NCI-H2081 treated with DMSO at 0.1 percent for 48 hours (cell line): ENCODE measurements at places on chromosomes 16 and 17.

DNA sequence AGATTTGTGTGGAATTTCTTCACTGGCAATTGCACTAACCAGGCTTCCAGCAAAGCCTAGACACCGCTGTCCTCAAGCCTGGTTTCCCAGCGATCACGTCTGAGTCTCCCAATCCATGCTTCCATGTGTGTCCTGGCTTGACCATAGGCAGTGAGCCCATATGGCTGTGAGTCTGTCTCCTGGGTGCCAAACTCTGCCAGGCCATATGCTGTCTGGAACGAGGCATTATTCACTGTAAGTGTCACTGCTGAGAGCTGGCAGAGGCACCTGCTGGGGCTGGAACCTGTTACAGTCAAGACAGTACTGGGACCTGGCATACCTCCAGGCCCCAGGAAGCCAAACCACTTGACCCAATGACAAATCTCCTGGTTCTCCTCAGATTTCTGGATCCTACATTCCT, 60.4 kb downstream of the HS3ST2 start:
- DNase-seq = no peak

GRCh38 chr16:50553182-50553710, 5.0 kb downstream of the NKD1 start:
- no peak for DNase-seq

- no peak for DNase-seq
Measured at GRCh38 chr17:83193336-83194185, 114.2 kb downstream of the METRNL start.

DNA sequence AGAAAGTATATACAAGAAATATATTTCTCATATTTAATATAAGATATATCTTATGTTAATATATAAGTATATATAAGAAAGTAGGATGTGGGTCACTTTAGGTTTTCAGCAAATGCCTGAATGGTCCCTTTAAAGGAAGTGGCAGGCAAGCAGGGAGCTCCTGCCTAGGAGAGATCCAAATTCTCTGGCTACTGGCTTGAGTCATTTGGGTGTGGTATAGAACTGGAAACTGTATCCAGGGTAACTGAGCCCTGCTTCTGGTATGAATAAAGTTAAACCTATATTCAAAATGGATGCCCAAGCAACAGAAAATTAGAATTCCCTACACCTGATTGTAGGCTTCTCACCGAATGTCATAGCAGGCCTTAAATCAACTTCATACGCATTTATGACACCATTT, 144.4 kb downstream of the ZNF18 start:
- DNase-seq = no peak

- no peak for DNase-seq
Measured at GRCh38 chr16:90008708-90009145, 10.5 kb downstream of the DBNDD1 start.

DNA sequence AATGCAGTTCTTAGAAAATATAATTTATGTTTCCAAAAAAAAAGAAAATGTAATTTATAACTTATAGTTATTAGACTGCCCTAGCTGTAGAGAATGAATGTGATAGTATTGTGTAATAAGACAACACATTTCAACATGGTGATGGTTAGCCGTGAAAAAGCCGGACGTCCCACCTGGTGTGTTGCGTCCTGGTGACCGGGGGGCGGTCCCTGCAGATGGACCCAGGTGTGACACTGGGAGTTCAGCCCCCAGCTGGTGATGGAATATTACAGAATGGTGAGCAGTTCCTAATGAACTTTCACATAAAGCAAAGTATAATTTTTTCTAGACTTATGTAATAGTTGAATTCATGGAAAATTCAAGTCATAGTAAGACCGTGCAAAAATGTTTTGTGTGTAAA, 132.8 kb downstream of the LAT start:
- DNase-seq = no peak

- DNase-seq = no peak
Measured at GRCh38 chr16:88698646-88699045, 7.6 kb downstream of the RNF166 start.

DNA sequence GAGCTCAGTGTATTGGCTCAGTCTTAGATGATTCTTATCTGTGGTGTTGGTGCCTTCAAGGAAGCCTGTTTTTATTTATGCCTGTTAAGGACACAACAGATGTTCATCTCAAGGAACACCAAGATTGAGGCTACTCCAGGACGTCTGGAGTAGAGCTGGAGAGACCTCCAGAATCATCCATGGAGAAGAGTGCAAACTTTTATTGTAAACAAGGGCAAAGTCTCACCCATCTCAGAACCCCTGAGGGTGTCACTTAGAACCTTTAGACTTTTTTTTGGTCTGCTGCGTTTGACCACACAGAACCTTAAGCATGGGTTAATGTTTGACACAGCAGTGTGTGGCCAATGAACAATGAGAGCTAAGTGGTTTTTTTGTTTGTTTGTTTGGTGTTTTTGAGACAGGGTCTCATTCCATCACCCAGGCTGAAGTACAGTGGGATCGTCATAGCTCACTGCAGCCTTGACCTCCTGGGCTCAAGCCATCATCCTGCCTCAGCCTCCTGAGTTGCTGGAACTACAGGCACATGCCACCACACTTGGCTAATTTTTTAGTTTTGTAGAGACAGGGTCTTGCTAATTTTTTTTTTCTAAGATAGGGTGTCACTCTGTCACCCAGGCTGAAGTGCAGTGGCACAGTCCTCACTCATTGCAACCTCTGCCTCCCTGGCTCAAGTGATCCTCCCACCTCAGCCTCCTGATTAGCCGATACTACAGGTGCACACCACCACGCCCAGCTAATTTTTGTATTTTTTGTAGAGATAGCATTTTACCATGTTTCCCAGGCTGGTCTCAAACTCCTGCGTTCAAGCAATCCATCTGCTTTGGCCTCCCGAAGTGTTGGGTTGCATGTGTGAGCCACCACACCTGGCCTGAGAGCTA, 16.3 kb downstream of the SLC47A1 start:
- DNase-seq = no peak

DNA sequence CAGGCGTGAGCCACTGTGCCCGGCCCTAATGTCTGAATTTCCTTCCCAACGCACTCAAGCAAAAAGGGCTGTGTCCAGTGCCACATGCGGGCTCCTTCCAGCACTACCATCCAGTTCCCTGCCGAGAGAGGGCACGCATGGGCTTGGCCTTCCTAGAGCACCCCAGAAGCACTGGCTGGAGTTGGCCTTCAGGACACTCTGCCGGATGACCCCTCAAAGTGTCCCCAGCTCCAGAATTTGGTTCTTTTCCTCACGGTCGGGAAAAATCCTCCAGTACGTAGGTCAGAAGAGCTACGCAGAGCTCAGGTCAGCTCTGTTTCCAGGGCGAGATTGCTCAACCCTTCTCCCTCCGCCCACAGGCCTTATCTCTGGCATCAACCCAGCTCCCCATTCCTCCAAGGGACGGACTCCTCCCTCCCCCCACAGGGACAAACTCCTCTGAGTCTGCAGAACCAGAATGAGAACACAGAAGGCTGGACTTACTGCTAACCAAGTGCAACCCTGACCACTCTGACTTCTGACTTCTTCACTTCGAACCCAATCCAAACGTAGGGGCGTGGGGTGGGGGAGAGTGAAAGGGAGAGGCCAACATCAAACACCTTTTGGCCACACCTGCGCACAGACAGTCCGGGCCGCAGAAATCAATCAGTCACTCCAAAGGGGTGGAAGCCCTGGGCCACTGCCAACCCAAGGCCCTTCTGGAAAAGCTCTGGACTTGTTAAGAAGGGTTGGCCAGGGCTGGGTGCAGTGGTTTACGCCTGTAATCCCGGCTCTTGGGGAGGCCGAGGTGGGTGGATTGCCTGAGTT, 3.6 kb downstream of the CDC42EP4 start:
- DNase-seq = no peak

GRCh38 chr16:60230666-60231065, 1496.5 kb upstream of the GOT2 start:
- no peak for DNase-seq

DNA sequence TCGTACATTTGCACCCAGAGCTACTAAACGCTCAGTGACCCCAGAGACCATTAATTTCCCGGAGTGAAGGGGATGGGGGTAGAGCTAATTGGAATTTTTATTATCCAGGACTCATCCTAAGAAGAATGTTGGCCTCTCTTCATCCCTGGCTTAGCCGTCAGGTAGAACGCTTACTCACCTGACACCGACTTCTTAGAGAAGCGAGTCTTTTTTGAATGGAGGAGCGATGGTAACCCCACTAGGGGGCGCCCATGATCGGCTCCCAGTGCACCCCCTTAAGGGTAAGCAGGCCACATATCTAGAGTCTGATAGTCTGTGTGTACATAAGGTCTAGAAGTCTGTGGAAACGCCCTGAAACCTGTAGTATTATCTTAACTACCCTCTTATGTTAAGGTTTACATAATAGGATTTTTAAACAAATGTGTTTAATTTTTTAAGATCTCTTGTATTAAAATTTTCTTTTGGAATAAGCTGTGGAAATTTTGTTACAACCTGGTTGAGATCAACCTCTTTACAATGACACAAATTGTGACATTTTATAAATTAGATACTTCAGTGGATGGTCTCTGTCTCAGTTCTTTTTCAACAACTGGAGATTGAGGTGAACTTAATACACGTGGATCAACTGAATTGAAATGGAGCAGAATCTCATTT, 229.8 kb downstream of the CPPED1 start:
- no peak for DNase-seq

DNA sequence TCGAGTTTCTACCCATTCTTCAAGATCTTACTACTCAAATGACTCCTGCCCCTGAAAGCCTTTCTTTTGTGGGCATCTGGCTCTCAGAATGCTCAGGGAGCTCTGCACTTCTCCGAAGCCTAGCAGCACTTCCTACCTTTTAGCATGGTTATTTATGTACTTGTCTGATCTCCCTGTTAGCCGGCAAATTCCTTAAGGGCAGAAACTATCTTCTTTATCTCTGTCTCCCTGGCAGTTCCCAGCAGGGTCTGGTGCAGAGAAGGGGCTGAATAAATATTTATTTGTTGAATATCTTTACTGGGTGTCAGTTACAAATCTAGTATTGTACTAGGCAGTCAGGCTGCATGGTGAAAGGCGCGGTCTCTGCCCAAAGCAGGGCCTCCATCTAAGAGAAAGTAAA, 30.7 kb downstream of the TMEM132E start:
- DNase-seq = no peak

- no peak for DNase-seq
Measured at GRCh38 chr16:83215406-83216001, 588.7 kb downstream of the CDH13 start.

- DNase-seq = no peak
Measured at GRCh38 chr16:26505496-26505895, 561.2 kb upstream of the C16orf82 start.

DNA sequence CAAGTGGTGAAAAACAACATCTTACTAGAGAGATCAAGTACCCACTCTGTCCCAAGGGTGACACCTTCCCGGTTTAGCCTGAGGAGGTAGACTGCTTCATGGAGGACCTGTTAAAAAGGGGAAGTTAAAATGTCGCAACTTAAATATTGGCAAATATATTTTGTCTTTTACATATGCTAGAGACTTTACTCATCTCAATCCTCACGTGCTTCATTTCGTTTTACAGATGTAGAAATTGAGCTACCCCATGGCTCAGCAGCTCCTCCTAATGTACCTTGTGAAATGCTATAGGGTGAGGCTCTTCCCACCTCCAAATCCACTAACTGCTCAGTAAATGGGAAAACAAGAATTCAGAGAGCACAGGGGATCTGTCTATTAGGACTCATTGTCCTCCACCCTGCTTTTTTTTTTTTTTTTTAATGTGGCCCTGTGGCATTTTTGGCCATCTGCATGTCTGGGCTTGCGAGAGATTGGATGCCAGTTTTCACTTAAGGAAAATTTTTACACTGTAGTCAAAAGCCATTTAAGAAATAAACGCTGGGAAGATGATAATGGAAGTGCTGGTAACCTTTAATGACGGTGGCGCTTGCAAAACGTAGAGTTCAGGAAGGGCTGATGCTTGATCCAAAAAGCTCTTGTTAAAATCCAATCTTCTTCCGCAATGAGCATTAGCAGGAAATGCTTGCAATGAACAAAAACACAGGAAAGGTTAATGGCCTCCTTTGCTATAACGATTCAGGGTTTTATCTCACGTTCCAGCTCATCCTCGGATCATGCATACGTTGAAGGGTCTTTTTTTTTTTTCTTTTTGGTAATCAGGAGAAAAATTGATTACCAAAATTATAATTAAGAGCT, 39.8 kb downstream of the HSBP1 start:
- no peak for DNase-seq

- no peak for DNase-seq
Measured at GRCh38 chr16:30046178-30046577, 15.1 kb upstream of the TLCD3B start.

DNA sequence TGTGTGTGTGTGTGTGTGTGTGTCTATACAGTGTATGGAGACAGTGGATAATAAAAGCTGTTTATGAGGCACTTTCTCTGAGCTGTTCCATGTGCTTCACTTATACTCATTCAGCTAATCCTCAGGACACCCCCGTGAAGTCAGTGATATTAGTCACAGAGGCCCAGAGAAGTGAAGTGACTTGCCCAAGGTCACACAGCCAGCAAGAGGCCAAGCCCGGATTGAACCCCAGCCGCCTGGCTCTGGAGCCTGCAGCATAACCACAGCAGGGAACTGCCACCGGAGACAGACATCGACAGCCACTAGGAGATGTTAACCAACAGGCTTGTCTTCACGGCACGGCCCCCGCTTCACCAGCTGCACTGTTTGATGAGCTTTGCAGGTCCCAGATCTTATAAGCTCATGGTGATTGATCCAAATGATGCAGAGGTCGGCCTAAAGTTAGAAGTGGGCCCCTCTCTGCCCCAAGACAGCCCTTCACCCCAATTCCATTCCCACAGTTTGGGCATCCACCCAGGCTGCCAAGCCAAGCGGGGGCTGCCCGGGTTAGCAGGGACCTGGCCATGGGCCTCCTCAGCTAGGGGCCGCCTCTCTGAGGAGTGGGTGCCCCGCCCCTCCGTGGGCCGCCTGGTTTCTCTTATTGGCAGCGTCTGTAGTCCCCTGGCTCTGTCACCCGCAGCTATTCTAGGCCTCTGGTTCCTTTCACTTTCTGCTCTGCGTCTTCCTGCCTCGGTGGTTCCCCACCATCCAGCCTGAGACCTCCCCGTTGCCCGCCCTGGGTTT, 30.9 kb downstream of the SOCS1 start:
- no peak for DNase-seq

GRCh38 chr17:45091778-45092425, 30.8 kb downstream of the NMT1 start:
- no peak for DNase-seq

DNA sequence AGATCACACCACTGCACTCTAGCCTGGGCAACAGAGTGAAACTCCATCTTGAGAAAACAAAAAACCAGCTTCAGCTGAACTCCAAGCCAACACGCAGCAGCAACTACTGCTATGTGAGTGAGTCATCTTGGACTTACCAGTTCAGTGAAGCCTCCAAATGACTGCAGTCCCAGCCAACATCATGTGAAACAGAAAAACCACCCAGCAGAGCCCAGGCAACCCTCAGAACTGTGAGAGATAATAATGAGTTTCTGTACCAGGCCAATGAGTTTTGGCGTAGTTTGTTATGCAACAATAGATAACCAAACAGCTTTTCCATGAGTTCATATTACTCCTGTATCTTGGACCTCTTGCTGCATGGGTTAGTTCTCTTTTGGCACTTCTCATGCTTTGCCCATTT, 23.3 kb downstream of the PHF12 start:
- no peak for DNase-seq

- no peak for DNase-seq
Measured at GRCh38 chr16:56672761-56673536, 3.3 kb downstream of the MT1H start.
